ENCODE measurements at places on chromosomes 1 and 21.

DNA sequence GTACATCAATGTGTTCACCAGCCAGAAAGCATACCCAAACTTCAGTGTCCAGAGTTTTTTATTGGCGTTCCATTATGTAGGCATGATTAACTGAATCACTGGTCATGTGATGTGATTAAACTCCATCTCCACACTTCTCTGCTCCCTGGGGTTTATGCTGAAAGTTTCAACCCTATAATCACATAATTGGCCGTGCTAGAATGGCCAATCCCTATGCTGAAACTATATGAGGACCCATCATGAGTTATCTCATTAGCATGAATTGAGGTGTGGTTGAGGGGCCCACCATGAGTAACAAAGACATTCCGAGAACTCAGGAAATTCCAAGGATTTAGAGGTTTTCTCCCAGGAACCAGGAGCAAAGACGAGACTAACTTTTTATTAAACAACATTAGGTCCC, 31.8 kb upstream of the FBXO28 start:
- DNase-seq = no peak

DNA sequence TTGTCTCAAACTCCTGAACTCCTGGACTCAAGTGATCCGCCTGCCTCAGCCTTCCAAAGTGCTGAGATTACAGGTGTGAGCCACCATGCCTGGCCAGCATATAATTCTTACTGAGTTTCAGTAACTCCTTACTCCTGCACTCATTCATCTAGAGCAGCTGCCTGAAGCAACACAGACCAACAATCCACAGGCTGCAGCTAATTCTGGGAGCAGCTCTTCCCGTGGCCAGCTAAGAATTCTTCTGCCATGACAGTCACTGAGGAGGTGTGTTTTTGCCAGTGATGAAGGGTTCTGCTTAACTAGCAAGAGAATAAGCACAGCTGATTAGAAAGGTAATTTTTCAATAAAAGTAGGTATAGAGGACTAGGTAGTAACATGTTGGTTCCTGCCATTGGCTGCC, 5.4 kb downstream of the VTCN1 start:
- no peak for DNase-seq

DNA sequence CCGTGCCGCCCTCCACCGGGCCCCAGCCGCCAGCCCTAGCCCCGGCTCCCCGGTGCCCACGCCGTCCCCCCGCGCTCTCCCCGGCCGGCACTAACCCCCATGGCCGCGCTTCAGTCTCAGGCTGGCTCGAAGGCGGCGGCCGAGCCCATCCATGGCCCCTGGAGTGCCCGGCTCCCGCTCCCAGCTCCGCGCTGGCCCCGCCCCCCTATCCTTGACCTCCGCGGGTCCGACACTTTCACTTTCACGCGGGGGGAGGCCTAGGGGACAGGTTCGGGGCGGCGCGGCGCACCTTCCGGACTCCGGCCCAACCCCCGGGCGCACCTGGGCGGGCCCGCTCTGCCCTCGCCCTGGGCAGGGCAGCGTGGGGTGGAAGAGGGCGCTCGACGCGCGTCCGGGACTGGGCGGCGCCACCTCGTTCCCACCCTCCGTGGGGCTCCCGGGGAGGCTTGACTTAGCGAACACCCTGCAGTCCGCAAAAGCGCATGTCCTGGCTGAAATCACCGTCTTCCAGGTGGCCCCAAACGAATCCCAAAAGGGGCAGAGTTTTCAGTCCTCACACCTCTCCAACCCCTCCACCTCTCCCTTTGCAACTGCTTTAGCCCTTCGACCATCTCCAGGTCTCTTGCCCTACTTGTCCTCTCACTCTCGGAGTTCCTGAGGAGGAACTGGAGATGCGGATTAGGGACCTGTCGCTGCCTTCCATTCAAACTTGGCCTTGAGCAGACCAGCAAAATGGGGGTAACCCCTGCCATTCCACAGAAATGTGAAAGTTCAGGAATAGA, 3.9 kb upstream of the DENND2D start:
- no peak for DNase-seq

- DNase-seq = no peak
Measured at GRCh38 chr1:12130466-12131130, 36.2 kb upstream of the TNFRSF1B start.

- DNase-seq = no peak
Measured at GRCh38 chr1:61692155-61692800, 32.7 kb downstream of the TM2D1 start.

GRCh38 chr1:199279872-199280645, 641.2 kb downstream of the PTPRC start:
- no peak for DNase-seq

GRCh38 chr1:25583519-25584370, 32.8 kb upstream of the MAN1C1 start:
- DNase-seq = no peak

GRCh38 chr1:214983126-214983869, 99.2 kb upstream of the KCNK2 start:
- DNase-seq = no peak

- no peak for DNase-seq
Measured at GRCh38 chr1:9426291-9426711, 113.0 kb upstream of the SLC25A33 start.

DNA sequence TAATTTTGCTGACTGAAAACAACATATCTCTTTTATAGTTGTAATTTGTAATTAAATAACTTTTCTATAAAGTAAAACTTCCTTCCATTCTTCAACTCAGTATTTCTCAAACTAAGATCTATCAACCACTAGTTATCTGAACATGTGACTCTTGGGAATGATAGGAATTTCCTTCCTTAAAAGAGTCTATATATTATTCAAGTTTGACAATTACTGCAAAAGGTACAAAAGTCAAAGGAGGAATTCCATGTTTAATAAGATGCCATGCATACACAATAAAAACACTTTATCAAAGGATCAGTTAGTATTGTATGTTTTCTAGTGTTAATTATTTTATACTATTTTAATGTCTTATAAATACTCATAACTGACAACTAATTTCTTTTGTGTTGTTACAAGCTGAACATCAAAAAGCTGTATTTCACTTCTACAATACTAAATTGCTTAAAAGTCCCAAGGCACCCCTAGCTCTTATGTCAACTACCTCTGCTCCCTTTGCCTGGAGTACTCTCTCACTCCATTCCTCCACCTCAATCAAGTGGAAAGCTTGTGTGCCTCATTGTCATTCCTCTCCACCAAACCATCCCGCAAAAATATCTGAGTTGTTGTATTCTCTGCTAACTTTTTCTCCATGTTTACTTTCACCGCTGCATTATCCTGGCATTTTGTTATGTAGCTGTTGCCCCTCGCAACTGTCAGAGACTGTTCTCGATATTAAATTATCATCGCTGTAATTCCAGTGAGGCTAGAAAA, 67.9 kb downstream of the SLC44A5 start:
- DNase-seq = peak; percentile 57

- DNase-seq = no peak
Measured at GRCh38 chr1:145956781-145957442, 905 bp downstream of the LIX1L start.

DNA sequence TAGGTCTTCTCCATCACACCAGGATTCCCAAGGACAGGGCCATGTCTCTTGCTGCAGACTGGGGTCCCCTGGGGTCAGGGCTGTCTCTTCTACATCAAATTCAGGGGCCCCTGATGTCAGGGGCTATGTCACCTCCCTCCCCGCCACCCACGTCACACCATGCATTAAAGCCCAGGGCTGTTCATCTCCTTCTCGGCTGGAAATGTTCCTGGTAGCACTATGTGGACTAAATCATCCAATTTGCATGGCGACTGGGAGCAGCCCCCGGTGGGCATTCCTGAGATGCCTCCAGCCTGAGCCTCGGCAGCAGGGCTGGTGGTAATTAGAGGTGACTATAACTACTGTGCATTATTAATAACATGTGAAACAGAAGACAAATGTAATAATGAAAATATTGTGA, 151.7 kb upstream of the HMGB4 start:
- no peak for DNase-seq

GRCh38 chr21:25428537-25428936, 178.7 kb downstream of the MRPL39 start:
- no peak for DNase-seq

GRCh38 chr21:27759091-27759659, 792.3 kb upstream of the ADAMTS5 start:
- no peak for DNase-seq

GRCh38 chr1:8423692-8424538, 106.0 kb downstream of the SLC45A1 start:
- DNase-seq = no peak

DNA sequence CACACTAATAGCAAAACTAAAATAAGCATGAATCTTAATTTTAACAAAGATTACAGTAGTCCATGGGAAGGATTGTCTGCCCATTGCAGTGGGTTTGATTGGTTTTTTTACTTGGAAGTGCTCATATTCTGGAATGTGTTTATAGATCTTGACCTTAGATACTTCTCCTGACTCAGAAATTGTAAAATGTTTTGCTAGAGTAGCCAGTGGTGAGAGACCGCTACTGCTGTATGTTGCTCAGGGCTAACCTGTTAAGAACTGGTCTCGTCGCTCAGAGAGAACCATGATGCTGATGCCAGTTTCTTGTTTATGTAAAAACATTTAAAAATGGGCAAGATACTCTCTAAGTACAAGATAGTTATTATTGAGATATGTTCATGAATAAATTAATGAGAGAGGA, 99.9 kb downstream of the ROR1 start:
- no peak for DNase-seq

- DNase-seq = no peak
Measured at GRCh38 chr1:111786669-111787207, 31.0 kb downstream of the DDX20 start.

DNA sequence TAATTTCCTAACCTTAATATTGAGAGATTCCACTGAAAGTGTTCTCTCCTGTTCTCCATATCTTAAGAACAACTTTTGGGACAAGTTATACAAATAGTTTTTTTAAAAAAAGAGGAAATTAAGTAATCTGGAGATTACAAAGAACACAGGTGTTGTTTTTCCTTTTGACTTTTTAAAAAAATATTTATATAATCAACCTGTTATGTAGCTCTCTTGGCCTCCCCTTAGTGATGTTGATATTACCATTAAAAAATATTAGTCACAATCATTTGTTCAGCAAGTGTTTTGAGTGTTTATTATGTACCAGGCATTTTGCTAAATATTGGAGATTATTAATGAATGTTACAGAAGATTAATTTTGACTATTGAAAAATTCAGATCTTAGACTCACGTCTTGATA, 8.1 kb downstream of the MAN1A2 start:
- no peak for DNase-seq

GRCh38 chr1:59556398-59556797, 258.4 kb upstream of the HOOK1 start:
- DNase-seq = no peak

GRCh38 chr1:156571261-156571852, 1.0 kb downstream of the IQGAP3 start:
- peak; percentile 60 for DNase-seq

GRCh38 chr1:119686661-119687060, 25.1 kb upstream of the PHGDH start:
- DNase-seq = no peak

DNA sequence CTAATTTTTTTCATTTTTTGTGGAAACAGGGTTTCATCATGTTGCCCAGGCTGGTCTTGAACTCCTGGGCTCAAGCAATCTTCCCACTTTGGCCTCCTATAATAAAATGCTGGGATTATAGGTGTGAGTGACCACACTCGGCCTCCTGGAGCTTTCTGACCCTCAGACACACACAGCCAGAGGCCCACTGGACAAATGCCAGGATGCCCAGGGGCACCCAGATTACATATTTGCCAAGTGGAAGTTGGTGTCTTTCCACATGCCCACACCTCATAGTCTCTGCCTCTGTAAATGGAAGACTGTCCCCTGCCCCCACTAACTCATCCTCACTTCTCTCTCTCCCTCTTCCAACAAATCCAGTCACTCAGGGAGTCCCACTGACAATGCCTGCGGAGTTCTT, 63.4 kb upstream of the LRP8 start:
- DNase-seq = no peak

- no peak for DNase-seq
Measured at GRCh38 chr1:23809751-23810171, 9.2 kb upstream of the GALE start.

DNA sequence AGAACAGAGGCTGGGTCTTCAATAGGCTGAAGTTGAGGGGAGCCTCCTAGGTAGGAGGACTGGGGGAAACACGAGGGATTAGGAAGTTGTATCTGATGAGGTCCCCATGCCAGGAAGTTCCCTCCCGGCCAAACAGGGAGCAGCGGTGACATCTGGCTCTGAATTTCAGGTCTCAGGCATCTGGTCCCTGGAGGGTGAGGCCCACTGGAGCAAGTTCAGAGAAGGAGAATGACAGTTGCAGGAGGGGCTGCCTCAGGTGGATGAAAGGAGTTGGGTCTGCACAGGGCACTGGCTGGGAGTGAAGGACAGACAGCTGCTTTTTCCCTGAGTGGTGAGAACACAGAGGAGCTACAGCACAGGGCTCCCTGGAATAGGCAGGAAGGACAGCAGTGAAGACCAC, 9.1 kb downstream of the TMEM9 start:
- DNase-seq = no peak

DNA sequence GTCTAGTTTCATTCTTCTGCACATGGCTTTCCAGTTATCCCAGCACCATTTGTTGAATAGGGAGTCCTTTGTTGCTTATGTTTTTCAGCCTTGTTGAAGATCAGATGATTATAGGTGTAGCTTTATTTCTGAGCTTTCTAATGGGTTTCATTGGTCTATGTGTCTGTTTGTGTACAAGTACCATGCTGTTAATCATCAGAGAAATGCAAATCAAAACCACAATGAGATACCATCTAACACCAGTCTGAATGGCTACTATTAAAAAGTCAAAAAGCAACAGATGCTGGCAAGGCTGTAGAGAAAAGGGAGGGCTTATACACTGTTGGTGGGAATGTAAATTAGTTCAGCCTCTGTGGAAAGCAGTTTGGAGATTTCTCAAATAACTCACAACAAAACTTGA, 321.5 kb upstream of the PTBP2 start:
- no peak for DNase-seq

GRCh38 chr1:9731051-9731537, 79.6 kb downstream of the PIK3CD start:
- no peak for DNase-seq

DNA sequence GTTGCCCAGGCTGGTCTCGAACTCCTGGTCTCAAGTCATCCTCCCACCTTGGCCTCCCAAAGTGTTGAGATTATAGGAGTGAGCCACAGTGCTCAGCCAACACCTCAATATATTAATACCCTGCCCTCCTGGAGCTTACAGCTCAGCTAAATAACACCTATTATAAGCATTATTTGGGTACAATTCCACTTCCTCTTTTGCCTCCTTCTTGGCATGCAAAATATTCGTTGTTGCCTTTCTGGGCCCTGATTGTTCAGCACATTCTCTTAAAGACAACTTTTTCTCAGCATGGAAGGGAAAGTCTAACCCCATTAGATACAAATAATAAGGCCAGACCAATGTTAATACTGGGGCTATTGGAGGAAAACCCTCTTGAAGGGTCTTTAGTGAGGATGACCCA, 2.8 kb downstream of the PAQR7 start:
- no peak for DNase-seq

DNA sequence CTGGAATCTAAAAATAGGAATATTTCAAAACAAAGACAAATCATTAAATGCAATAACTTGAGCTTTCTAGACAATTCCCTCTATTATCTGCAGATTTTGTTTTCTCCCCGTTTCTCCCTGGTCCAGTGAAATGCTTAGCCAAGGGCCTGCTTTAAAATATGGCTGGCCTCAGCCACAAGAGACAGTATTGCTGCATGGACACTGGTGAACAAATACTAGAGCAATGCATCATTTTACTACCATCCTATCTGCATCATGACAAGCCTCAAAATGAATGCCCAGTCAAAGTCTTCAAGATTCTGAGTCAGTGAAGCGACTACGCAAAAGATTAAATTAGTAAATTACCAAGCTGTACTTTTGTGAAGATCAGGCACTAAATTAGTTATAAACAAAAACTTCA, 80.5 kb downstream of the ENAH start:
- DNase-seq = no peak
